ENCODE measurements at places on chromosomes 5 and 9.

- no peak for DNase-seq
These were observed 61.4 kb upstream of the ALDH1B1 start for GRCh38 chr9:38331141-38331540.

GRCh38 chr5:78887384-78888118, 97.6 kb downstream of the ARSB start:
- no peak for DNase-seq

DNA sequence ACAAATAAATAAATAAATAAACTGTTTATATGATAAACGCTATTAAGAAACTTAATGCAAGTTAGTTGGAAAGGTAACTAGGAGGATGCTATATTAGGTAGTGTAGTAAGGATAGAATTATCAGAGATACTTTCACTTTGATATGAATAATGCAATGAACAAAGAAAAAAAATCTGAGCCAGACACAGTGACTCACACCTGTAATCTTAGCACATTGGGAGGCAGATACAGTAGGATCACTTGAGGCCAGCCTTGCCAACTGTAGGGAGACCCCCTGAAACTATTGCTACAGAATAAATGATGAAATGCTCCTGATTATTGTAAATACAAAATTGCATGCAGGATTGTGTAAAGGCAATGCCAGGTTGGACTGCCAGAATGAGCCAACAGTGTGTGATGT, 109.2 kb downstream of the ANXA2R start:
- DNase-seq = no peak

GRCh38 chr9:110252509-110253139, 3.7 kb downstream of the TXN start:
- DNase-seq = no peak

- no peak for DNase-seq
These were observed 128.6 kb upstream of the ELL2 start for GRCh38 chr5:96090215-96090614.

- no peak for DNase-seq
These were observed 14.7 kb downstream of the DNAJC25 start for GRCh38 chr9:111645806-111646205.

GRCh38 chr5:127377651-127378050, 87.1 kb downstream of the MEGF10 start:
- no peak for DNase-seq

- DNase-seq = no peak
These were observed 74.7 kb upstream of the SPIN1 start for GRCh38 chr9:88313364-88314220.

- DNase-seq = no peak
These were observed 66.1 kb downstream of the FBXL17 start for GRCh38 chr5:108315829-108316228.

DNA sequence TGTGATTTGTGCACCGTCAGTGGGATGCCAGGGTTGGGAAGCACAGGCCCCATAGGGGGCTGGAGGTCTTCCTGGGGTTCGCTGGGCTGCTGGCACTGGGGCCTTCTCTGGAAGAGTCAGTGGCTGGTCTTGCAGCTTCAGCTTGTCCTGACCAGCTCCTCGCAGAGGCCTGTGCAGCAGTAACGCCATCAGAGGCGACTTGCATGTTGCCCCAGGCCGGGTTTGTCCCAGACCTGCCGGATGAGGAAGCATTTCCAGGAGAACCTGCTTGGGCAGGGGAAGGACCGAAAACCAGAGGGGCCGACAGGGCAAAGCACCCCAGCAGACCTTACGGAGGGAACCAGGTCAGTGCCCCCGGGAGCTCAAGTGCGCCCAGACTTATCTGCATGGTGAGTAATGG, 54.7 kb upstream of the IRX2 start:
- DNase-seq = no peak

DNA sequence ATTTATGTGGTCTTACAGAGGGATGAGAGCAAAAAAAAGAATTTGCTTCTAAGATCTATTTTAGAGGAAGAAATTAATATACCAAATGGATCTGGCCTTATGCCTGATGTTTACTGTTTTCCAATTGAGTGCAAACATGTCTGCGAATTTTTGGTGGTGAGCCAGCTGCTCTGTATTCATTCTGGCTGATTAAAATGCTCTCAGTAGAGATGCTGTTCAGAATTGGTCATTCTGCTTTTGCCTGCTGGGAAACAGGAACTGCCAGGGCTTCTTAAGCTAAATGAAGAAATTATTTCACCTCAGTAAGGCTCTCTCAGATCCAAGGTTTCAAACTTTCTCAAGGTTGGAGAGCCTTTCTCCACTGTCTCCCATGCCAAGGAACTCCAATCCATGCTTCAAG, 132.0 kb upstream of the SV2C start:
- no peak for DNase-seq

DNA sequence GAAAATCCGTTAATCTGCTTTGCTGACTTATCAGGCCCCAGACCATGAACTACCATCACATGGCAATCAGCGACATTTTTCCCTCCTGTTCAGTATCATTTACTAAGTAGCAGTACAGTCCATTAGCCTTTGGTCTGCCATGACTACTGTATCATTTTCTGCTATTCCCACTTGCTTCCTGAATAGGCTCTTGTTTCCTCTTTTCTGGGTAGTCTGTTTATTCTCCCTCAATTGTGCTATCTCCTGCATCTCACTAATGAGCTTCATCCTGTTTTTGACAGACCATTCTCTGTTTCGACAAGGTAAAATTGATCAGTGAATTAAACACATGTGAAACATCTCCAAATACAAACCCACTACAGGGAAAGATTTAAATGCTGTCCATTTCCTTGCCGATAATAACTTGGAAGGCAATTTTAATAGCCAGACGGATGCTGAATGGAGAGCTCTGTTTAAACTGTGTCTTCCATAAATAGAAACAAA, 263.5 kb upstream of the ANKRD55 start:
- DNase-seq = no peak

GRCh38 chr9:111926421-111926875, 29.8 kb downstream of the UGCG start:
- no peak for DNase-seq

- DNase-seq = no peak
These were observed 81.2 kb upstream of the MAP3K1 start for GRCh38 chr5:56734091-56734694.

GRCh38 chr9:125462861-125463291, 201.2 kb downstream of the GAPVD1 start:
- no peak for DNase-seq

Measured in hematopoietic multipotent progenitor cell treated with erythropoietin and hydrocortisone succinate and interleukin-3 and kit ligand, for 17 days (in vitro differentiated cells).